ENCODE measurements at places on chromosomes 16 and 17.
A peak's percentile ranks its signal among the peaks of the same experiment; 100 is the strongest.

GRCh38 chr17:8353736-8354135 is 14.1 kb downstream of the ODF4 start:
- no peak for DNase-seq

DNA sequence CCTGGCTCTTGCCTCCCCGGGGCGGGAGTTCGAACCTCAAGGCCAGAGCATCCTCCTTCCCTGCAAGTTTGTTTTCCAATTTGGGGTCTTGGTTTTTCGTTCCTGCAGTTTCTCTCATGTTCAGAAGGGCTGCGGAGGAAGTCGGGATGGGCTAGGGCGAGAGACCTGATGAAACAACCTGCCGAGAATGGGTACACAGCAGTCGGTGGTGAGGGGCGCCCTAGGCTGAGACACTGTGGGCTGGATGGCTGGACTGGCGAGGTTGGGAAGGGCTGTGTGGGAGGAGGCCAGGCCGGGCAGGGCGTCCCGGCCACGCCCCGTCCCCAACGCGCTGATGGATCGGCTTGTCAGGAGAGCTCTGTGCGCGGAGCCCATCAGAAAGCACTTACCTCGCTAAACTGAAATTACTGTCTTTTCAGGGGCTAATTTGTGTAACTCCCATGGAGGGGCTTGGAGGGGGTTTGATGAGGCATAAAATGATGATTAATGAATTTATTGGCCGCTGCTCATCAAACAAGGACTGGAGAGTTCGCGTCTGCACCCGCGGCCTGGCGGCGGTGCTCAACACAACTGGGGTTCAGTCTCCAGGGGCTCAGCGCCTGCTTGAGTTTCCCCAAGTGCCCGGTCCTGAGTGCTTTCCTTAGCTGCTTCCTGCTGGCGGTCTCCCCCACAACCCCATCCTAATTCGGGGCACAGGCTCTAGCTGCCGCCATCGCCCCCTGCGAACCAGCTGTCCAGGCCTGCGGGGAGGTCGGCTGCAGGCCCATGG is 9.0 kb downstream of the IRX5 start:
- no peak for DNase-seq

DNA sequence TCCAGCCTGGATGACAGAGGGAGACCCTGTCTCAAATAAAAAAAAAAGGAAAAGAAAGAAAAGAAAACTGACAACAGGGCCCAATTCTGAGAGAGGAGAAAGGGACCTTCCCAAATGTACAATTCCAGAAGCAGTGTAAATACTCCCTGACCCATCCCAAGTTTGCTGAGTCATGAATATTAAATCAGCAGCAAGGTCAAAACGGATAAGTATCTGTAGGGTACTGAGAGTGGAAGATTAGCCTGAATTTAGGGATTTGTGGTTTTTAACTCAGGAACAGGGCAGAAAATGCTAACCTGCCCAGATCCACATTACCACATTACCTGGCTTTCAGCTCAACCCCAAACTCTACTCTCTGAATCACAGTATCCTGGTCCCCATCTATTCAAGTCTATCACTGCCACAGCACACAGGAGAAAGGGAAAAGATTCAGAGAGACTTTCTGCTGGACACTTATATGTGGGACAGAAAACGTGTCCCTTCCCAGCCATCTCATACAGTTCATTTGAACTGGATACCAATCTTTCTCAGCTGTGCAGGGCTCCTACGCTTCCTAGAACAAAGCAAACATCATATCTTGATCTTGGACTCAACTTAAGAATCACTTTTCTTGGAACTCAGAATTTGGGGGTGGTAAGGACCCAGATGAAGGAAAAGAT is 2.9 kb downstream of the FXR2 start:
- DNase-seq, result no peak

DNA sequence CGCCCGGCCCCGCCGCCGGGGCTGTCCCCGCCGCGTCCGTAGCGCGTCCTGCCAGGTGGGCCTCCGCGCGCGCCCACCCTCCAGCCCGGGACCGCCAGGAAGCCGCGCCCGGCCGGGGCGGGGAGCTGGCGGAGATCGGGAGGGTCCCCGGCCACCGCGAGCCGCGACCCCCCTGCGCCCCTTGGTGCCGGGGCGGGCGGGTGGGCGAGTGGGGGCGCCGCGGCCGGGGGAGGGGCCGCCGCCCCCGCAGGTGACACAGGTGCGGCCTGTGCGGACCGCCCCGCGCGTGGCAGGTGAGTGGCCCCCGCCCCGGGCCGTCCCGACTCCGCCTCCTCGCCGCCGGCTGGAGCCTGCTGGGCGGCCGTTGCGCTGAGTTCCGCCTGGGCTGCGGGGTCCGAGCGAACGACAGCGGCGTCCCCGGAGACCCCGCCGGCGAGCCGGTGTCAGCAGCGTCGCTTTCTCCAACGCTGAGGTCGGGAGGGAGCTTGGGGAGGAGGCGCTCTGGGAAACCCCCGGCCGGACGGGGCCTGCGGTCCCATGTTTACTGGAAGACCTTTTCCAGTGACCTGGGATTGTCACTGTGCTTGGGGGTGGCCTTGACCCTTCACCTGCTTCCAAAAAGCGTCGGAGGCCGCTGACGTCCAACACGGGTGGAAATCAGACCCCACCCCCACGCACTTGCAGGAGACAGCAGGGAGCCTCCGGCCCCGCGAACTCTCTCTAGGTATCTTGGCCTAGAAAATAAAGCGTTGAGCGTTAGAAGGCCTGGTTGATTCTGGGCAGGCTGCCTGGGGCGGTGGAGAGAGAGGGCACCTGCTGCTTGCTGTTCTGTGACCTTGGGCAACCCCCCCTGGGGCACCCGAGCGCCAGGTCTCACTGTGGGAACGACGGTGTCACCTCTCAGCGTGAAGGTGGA is 542 bp downstream of the KLHL36 start:
- DNase-seq, result no peak

GRCh38 chr17:38353086-38353604 is 1.5 kb downstream of the SOCS7 start:
- no peak for DNase-seq

DNA sequence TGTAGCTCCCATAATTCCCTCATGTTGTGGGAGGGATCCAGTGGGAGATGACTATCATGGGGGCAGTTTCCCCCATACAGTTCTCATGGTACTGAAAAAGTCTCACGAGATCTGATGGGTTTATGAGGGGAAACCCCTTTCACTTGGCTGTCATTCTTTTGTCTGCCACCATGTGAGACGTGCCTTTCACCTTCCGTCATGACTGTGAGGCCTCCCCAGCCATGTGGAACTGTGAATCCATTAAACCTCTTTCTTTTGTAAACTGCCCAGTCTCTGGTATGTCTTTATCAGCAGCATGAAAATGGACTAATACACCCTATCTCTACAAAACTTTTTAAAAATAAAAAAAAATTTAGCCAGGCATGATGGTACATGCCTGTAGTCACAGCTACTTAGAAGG is 6.2 kb upstream of the C17orf113 start:
- DNase-seq, result no peak

DNA sequence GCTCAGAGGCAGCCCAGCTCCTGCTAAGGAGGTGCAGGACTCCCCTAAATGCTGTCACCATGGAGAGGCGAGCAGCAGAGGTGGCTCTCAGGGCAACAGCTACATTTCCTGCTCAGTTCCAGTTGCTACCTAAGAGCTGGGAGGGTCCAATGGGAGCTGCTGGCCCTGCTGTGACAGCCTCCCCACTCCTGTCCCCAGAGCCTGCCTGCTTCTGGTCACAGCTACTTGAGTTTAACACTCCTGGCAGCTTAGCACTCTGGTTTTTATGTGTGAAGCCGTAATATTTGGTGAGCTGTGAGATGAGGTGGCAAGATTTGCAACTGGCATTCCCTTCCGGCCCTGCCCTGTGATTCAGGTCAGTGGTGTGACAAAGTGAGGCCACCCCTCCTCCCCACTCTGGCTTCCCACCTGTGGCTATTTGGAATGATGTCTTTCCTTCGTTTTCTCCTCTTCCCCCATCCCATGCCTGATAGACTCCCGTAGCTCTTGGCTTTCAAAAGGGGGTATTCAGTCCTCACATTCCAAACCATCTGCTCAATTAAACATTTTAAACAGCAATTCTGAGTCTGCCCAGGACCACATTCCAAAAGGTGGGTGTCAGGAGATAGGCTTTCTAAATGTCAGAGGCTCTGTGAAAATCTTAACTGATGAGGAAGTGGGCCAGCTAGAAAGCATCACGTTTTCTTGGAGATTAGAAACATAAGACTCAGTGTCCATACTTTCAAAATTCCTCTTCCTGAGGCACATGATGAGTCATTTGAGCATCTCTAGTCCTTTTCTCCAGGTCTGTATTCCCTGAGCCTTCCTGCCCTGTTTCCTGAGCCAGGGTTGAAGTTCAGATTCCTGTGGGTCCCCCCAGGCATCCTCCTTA is 42.6 kb upstream of the SKAP1 start:
- no peak for DNase-seq

DNA sequence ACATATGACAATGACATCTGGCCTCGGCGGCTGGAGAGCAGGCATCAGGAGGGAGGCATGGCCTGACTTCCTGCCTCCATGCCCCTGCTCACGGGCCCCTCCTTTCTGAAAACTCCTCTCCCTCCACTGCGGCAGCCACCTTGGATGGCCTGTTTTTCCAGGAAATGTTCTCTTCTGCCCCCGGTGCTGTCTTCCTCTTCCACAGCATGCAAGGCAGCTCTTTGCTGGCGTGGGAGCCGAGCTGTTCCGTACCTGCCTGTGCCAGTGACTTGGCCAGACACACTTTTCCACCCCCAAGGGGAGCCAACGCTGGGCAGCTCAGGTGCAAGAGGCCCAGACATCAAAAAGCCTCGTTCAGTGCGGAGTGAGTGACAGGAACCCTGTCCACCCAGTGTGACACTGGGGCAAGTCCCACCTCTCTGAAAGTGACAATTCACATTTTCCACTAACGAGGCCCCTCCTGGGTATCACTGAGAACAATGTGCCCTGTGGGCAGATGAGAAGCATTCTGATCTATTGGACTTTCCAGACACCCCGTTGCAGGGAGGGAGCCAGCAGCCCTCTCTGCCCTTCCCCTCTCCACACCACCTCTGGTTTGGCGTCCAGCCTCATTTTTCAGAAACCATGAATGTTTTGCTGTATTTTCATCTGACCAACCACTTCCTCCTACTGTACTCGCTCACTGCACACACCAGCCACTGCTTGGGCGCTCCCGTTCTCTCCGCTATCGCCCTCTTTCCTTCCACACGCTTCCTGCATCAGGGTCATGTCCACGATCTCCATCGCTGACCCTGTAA is 31.2 kb downstream of the NSMCE1 start:
- no peak for DNase-seq

DNA sequence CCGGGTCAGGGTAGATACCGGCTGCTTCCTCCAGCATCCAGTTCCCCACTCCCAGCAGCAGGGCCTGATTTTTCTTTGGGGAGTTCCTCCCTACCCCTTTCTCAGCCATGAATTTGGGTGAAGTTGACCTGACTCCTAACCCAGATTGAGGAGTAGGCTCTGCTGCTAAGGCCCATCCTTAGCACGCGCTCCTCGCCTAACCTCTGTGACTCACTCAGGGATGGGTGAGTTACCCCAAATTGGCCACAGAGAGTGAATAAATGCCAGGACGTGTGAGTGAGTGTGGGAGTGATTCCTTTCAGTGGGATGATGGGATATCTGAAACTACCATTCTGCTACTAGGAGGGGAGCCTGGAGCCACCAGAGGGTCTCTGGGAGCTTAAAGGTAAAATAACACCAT is 28.9 kb upstream of the ABCC12 start:
- DNase-seq, result no peak

DNA sequence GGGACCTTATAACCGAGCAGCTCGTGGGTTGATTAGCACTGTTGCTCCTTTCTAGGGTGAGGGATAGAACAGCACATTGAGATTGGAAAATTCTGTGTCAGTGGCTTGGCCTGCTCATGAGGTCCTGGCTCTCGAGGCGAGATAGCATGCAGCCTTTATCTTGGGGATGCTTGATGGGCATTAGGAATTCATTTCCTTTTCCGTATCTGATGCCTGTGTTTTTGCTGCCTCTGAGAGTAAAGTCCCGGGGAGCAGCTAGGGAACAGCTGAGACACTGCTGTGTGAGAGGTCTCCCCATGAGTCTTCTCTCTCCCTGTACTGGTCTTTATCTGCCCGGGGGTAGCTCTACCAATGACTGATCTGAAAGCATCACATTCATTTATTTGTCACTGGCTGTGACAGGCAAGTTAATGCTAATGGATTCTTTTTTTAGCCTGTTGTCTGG is 14.5 kb downstream of the MSI2 start:
- no peak for DNase-seq

DNA sequence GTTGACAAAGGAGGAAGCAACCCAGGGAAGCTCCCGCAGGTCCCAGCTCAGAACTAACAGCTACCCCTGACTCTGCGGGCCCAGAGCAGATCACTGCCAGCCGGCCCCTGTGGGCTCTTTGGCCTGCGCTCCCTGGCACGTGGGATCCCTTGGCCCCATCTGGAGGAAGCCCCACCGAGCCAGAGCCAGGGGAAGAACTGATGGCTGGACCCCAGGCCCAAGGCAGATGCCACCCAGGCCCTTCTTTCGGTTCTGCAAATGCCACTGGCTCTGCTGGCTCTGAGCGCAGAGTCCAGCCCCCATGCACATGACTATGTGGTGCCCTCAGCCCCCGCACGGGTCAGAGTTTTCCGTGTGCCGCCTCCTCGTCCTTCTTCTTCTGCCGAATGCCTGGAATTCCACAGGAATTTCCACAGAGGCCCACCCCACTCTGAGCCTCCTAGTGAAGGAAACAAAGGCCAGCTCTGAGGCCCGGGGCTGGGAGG is 35.8 kb upstream of the SNN start:
- DNase-seq, result peak; percentile 11

- no peak for DNase-seq
These were observed 66.7 kb downstream of the RPA1 start for GRCh38 chr17:1896243-1897104.

- DNase-seq, result no peak
These were observed 198.4 kb downstream of the COPRS start for GRCh38 chr17:31660684-31661083.

- no peak for DNase-seq
These were observed 2139.4 kb downstream of the TP53TG3F start for GRCh38 chr16:35598696-35599332.

DNA sequence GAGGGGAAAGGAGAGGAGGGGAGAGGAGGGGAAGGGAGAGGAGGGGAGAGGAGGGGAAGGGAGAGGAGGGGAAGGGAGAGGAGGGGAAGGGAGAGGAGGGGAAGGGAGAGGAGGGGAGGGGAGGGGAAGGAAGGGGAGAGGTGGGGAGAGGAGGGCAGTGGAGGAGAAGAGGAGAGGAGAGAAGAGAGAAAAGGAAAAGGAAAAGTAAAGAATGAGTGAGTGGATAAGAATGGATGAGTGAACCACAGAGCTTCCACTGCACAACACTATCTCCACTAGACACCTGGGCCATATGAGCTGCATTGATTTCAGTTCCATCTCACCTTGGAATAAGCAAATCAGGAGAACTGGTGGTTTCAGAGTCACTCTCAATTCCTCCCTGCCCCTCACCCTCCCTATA is 204.1 kb upstream of the TOX3 start:
- DNase-seq, result no peak

DNA sequence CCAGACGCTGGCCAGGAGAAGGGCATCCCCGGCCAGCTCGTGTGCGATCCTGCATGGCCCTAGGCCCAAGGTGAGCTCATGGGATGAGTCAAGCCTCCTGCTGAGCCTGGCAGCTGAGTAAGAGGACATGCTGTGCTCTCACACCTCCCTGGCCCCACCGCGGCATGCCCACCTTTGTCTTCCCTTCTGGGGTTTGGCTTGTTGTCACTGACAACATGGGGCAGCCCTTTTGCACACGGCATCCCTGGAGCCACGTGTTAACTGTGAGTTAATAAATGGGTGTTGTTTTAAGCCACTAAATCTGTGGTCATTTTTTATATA is 8.9 kb upstream of the TNS4 start:
- DNase-seq, result no peak

- DNase-seq, result no peak
These were observed 22.0 kb upstream of the GINS2 start for GRCh38 chr16:85710732-85711131.

- DNase-seq, result no peak
These were observed 15.3 kb downstream of the FOXN1 start for GRCh38 chr17:28521311-28522085.
